CD8-positive, alpha-beta memory T cell (primary cell): ENCODE measurements at places on chromosomes 1 and 21.
A peak's percentile ranks its signal among the peaks of the same experiment; 100 is the strongest.

- no peak for DNase-seq
These were observed 31.7 kb downstream of the ARHGAP29 start for GRCh38 chr1:94205639-94206038.

GRCh38 chr21:32015461-32016139, 142.8 kb downstream of the HUNK start:
- DNase-seq: no peak

GRCh38 chr1:171397851-171398469, 84.0 kb downstream of the FMO4 start:
- no peak for DNase-seq

DNA sequence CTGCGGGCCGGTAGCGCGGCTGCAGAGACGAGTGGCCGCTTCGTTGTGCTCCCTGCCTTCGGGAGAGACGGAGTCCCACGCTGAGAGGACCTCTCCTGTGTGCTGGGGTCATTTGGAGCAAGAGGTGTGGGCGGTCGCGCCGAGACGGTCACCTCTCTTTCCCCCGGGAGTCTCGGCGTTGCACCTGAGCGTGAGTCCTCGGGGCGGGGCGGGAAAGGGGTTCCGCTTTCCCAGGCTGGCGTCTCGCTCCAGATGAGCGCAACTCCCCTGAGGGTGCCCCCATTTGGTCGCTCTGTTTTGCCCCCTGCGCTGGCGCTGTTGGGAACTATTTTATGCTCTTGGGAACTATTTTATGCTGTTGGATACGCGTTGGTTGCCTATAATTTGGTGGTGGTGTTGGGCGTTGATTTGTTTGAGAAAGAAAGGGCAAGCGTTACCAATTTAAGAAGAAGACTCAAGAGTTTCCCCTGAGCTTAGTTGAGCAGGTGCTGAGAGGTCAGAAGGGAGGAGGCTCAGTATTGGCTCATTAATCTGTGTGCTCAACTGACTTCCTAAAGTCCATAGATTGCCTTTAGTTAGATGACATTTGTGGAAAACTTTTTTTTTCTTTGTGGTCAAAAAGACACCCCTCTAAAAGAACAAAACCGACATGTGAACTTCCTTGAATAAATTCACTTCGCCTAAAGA, 683 bp downstream of the LRRC8B start:
- DNase-seq: peak; percentile 14

GRCh38 chr21:42031816-42032215, 21.7 kb upstream of the ZBTB21 start:
- DNase-seq: no peak

- DNase-seq: no peak
These were observed 54.0 kb downstream of the LTN1 start for GRCh38 chr21:28938726-28939125.

DNA sequence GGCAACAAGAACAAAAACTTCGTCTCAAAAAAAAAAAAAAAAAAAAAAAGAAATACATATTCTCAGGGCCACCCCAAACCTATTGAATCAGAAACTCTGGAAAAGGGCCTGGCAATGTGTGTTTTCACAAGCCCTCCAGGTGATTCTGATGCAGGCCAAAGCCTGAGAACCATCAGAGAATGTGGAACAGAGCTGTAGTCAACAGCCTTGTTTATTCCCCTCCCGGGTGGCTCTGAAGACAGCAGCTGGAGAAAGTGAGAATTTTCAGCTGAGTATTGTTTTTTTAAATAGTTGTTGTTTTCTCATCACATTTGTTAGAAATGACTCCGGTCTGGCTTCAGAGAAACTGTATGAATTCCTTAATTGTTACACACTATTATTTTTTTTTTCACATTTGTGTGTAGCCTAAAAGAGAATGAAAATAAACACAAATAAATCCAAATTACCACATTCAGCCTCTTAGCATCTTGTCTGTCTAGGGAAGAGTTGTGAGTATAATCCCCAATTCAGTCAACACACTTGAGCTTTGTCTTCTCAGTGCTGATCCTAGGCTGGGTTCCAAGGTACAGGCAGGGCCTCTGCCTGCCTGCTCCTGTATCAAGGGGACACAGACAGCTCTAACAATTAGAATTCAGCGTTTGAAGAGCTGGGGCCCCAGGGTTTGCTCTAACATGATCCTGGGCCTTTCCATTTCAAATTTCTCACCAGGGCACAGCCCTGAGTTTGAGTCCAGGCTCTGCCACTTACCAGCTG, 6.6 kb upstream of the AZIN2 start:
- no peak for DNase-seq

DNA sequence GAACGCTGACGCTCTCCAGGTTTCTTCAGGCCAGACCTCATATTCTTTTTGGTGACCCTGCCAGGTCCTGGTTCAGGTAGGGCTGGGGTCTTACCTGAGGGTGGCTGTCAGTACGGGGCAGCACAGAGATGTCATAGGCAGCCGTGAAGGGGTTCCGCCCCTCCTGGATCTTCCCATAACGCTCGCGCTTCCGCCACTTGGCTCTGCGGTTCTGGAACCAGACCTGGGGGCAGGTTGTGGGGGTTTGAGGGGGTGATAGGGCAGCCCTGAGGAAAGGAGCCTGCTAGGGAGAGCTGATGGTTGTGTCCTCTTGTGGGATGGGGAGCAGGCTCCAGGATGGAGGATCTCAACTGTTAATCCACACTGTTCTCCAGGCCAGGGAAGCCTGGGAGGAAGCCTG, 9.1 kb downstream of the ALX3 start:
- no peak for DNase-seq

DNA sequence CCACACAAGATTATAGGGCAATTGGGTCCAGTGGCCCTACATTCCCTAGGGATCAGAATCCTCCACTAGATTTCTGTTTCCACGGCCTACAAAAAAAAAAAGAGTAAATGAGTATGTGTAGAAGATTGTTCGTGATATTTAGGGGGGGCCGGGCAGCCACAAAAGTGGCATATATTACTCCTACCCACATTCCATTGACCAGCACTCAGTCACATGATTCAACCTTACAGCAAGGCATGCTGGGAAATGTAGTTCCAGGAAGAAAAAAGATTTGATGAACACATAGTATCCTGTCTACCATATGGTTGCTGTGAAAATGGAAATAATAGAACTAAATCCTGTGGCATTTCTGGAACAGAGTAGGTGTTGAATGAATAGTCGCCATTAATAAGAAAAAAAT, 43.4 kb upstream of the GJB5 start:
- no peak for DNase-seq

DNA sequence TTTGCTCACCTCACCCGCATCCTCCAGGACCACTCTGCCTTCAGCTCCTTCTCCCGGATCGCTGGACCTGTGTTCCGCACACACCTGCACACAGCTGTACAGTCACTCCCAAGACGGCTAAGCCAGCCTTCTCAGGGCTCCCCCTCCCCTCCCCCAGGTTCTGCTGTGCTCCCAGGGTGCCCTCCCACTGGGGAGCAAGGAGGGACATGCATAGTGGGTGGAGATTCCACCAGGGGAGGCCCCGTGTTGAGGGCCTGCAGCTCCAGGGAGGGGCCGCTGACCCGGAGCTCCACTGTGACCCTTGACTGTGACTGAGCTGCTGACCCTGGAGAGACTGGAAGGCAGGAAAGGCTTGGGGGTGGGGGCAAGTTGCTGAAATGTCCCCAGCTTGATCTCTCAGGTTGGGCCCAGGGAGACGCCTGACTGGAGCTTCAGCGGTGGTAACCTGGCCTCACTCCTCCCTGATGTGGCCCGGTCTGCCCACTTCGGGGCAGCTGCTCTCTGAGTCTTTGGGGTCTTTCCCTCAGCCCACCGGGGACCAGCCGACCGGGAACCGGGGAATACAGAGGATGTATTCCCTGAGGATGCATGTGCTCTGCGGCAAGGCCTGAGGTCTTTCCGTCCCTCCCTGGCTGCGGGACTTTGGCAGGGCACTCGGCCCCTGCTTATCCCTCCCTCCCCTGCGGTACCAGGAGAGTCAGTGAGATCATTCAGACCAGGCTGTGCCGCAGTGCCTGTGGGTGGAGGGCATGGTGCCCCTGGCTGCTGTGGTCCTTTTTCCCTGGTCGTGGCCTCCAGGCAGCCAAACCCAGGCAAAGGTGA, 28.6 kb upstream of the PLCH2 start:
- no peak for DNase-seq

GRCh38 chr1:44720281-44720680, 10.7 kb downstream of the RNU5D-1 start:
- DNase-seq: no peak

GRCh38 chr1:43910343-43910742, 23.3 kb upstream of the ARTN start:
- DNase-seq: no peak

GRCh38 chr1:40592107-40592803, 60.8 kb downstream of the ZNF684 start:
- no peak for DNase-seq

- no peak for DNase-seq
These were observed 88.0 kb downstream of the HIVEP3 start for GRCh38 chr1:41830726-41831125.

DNA sequence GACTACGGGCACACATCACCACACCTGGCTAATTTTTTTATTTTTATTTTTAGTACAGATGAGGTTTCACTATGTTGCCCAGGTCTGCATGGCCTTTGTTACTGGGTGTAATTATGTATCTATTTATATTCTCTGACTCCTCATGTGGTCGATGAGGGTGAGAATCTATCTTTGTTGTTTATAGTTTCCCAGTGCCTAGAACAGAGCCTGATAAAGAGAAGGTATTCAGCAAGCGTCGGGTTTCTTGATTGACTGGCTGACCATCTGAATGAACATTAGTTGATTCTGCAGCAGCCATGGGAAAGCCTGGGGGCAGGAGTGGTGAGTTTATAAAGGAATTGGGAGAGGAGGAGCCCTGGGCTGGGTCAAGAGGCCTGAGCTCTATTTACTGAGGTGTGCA, 28.5 kb downstream of the SERINC2 start:
- no peak for DNase-seq

DNA sequence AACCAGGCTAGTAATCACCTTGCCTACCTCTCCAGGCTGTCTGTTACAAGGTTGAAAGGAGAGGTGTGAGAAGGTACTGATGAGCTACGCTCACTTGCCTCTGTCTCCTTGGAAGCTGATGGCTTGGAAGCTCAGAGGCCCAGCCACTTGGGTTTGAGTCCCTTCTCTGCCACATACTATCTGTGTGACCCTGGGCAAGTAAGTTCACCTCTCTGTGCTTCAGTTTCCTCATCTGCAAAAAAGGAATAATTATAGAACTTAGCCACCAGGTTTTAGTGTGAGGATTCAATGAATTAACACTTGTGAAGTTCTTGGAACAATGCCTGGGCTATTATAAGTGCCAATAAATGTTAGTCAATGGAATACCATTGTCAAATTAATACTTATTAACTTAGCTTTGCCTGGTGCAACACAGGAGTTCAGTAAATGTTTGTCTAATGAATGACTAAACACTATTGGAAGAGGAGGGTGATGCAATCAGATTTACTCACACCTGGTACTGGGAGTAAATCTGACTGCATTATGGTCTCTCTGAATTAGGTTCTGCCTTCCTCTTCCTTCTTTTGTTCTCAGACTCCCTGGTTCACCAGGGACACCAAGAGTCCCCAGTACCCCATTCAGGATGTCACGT, 55.5 kb downstream of the TRABD2B start:
- no peak for DNase-seq

GRCh38 chr1:24695202-24695974, 49.9 kb upstream of the CLIC4 start:
- DNase-seq: no peak

DNA sequence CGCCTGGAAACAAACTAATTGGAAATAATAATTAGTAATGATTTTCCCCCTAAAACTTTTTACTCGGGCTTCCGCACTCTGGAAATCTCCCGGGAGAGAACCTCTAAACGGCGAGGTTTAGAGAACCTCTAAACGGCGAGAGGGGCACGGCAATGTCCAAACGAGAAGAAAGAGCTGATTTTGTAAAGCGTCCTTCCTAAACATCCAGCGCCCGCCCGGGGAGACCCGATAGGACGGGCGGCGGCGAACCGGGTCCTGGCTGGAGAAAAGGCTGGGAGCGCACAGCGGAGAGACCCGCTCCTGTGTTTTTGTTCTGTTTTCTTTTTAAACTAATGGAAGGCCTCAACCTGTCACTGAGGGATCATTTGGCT, 1.6 kb downstream of the PAX7 start:
- DNase-seq: no peak

DNA sequence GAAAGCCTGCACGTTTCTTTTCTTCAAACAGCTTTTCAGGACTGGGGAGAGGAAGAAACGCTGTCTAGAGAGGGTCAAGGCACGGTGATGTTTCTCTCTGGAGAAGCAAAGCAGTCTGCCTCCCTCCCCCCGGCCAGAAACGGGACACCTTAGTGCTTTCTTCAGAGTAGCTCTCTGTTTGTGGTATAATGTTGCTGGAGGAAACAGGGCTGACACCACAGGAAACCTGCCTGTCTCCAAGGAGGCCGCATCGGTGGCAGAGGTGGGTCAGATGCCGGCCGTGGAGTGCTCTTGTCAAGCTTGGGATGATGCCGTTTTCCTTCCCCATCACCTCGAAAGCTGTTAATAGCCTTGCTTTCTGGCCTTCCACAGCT, 139.4 kb downstream of the DHRS3 start:
- DNase-seq: peak; percentile 24

GRCh38 chr1:59487335-59488031, 190.6 kb downstream of the FGGY start:
- DNase-seq: no peak

DNA sequence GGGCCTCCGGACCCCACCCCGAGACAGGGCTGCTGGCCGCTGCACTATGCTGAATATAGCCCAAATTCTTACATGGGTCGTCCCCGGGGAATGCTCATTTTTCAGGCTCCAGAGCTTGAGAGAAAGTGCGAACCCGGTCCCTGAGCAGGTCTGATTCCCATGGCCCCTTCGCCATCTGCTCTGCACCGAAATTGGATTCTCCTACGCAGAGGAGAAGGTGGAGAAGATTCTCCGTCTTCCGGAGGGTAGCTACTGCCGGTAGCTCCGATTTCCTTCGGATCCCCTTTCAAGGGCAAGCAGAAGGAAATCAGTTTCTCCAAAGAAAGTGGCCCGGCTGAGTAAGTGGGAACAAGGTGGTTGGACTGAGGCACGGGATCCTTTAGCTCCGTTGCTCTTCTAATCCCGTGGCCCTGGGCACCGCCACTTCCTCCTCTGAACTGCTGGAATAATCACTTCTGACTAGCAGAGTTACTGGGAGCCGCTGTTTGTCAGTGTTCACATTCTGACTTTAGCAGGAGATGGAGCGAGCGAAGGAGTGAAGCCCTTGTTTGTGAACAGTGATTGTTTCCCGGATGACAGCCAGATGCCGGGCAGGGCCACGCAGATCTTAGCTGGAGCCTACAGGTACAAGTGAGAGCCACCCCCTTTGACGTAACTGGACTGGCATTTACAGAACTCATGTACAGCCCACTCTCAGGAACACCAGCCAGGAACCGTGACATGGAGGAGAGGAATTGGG, 1.1 kb upstream of the ZNF496 start:
- DNase-seq: no peak

DNA sequence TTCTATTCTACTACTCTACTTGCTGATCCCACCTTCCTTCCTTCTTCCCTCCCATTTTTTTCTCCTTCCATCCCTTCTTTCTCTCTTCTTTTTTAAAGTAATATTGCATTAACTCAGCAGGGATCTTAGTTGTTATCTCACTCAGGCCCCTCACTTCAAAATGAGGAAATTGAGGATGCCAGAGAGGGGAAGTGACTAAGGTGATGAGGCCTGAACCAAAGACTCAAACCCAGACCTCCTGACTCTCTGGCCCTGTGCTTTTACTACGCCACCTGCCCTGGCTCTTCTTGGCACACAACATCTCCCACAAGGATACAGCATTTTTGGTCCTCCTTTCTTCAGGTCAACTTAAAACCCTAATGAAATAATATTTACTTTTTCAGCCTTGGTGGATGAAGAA, 151.7 kb upstream of the ZNF648 start:
- no peak for DNase-seq

GRCh38 chr21:42098957-42099505, 27.9 kb downstream of the UMODL1 start:
- DNase-seq: no peak
